HFFc6 (cell line): ENCODE measurements at places on chromosomes 16 and 17.

GRCh38 chr17:79422236-79422635 lies 188.6 kb downstream of the RBFOX3 start:
- no peaks in the 10 kb centered on the region for H3K4me1 ChIP-seq
- peaks cover 29% of the 10 kb centered on the region for H3K27me3 ChIP-seq
- H3K4me3 ChIP-seq = no peak overlapping the region
- DNase-seq = no peak
- no peaks in the 10 kb centered on the region for H3K36me3 ChIP-seq

GRCh38 chr17:49480836-49481615 lies 14.1 kb upstream of the NGFR start:
- DNase-seq = no peak
- H3K36me3 ChIP-seq = no peaks in the 10 kb centered on the region
- H3K4me3 ChIP-seq = no peak overlapping the region
- H3K27ac ChIP-seq = no peak overlapping the region
- H3K27me3 ChIP-seq = peaks cover 69% of the 10 kb centered on the region

DNA sequence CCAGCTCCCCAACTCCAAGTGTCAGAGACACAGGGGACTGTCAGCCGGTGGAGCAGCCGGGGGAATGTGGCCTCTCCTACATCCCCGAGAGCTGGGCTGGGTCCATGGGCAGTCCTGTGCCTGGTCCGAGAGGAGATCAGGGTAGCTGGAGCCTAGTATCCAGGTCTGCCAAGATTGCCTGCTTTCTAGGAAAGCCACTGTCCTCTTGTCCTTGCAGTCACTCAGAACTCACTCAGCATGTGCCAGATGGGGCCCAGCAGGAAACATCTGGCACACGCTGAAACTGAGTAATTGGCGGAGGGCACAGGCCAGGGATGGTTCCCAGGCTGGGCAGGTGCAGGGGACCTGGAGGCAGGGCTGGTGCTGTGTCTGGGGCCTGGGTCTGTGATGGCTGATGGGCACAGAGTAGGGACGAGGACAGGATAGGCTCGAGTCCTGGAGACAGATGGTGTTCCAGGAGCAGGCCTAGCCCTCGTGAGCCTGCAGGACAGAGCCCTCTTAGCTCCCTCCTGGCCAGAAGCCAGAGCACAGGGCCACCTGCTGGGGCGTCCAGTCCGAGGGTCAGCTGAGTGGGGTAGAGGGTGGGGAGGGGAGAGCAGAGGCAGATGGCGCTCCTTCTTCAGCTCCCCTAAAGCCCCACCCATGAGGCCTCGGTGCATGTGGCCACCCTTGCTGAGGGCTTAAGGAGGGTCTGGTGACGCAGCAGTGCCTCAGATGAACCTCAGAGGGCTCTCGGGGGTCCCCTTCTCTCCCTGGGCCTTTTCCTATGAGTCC lies 31.1 kb downstream of the ADCY7 start:
- H3K36me3 ChIP-seq = peaks cover 6% of the 10 kb centered on the region; the same call in 1 of the 2 replicates
- DNase-seq = no peak
- peaks cover 9% of the 10 kb centered on the region for H3K4me1 ChIP-seq
- no peak overlapping the region for H3K4me3 ChIP-seq
- no peaks in the 10 kb centered on the region for H3K27me3 ChIP-seq

DNA sequence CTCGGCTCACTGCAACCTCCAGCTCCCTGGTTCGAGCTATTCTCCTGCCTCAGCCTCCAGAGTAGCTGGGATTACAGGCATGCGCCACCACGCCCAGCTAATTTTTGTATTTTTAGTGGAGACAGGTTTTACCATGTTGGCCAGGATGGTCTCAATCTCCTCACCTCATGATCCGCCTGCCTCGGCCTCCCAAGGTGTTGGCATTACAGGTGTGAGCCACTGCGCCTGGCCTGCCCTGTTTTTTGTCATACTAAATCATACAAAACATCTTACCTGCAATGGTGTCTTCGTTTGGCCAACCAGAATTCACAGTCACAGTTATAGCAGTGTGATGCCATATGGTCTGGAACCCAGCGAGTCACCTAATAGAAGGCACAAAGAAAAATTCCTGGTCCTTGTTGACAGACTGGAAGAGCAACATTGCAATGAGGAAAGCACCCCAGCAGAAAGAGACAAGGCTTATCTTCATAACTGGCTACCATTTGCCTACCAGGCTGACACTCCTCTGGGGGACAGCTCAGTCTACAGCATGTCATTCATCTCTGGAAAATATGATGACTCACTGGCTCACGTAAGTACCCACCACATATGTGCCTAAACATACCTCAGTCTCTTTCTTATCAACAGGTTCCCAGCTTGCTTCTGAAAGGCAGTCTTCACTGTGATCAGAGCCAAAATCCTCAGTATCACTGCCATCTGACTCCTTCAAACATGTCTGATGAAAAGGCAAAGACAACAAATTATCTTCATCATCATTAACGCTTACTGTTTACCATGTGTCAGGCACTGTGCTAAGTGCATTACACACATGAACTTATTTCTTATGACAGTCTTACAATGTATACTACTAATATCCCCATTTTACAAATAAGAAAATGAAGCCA lies 4.3 kb upstream of the HSF5 start:
- H3K4me3 ChIP-seq = no peak overlapping the region
- peaks cover 2% of the 10 kb centered on the region; the same call in 1 of the 2 replicates for H3K27me3 ChIP-seq
- H3K4me1 ChIP-seq = no peaks in the 10 kb centered on the region
- no peak for DNase-seq
- peaks cover 63% of the 10 kb centered on the region for H3K36me3 ChIP-seq

DNA sequence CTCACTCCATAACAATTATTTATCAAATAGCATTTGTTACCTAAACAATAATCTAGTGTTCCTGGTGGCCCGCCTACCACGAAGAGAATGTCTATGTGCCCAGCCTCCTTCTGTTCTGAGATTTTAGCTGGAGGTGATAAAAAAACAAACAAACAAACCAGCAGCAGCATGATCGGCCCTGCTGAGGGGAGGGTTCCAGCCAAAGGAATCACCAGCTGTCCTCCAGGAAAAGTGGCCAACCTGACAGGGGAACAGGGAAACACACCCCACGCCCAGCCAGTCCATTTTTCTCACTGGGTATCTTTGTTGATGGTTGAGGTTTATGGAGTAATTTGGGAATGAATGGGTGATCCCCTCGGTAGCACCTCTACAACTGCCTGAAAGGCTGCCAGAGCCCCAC lies 203.0 kb upstream of the DYNLRB2 start:
- peaks cover 15% of the 10 kb centered on the region for H3K27me3 ChIP-seq
- H3K27ac ChIP-seq = no peak overlapping the region
- H3K36me3 ChIP-seq = no peaks in the 10 kb centered on the region
- no peak overlapping the region for H3K4me3 ChIP-seq
- H3K4me1 ChIP-seq = no peaks in the 10 kb centered on the region

DNA sequence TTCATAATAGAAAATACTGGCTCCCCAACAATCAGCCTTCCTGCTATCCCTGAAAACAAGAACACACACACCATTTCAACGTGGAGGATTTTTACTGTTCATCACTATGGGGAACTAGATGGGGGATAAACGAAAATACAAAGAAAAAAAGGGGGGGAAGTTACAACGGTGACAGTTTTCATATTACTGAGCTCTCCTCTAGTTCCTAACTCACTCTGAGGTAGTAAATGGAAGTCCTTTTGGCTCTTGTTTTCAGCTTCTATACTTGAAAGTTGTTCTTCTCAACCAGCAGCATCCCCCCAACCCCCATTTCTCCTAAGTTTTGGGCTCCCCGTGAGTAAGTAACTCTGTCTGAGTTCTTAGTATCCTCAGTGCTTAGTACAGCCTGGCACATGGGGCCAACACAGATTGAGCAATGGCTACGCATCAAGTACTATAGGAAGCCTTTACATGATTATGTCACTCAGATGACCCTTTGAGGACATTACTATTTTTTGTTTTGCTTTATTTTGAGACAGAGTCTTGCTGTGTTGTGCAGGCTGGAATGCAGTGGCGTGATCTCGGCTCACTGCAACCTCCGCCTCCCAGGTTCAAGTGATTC lies 4.2 kb upstream of the CORO7 start:
- H3K27ac ChIP-seq = no peak overlapping the region
- no peaks in the 10 kb centered on the region for H3K36me3 ChIP-seq
- H3K4me3 ChIP-seq = no peak overlapping the region
- H3K27me3 ChIP-seq = no peaks in the 10 kb centered on the region; the same call in 1 of the 2 replicates
- peaks cover 8% of the 10 kb centered on the region for H3K4me1 ChIP-seq
